Caco-2 (cell line): ENCODE measurements at places on chromosomes 13 and 19. TPM values are rescaled to one million over a fixed set of nuclear protein-coding genes. Genes with fewer than 3 reads are reported as not detected.

GRCh38 chr19:18205200-18205892 is 1.5 kb upstream of the RAB3A start:
- H3K4me1 ChIP-seq = peaks cover 5% of the 10 kb centered on the region; the same call in 1 of the 2 replicates
- H3K27me3 ChIP-seq = no peaks in the 10 kb centered on the region
- H3K4me3 ChIP-seq = peak overlapping the region; percentile 39
- H3K27ac ChIP-seq = peak overlapping the region; percentile 87
- DNase-seq = peak; percentile 46
- no peaks in the 10 kb centered on the region; the same call in 1 of the 2 replicates for H3K36me3 ChIP-seq

- no peak for DNase-seq
- H3K4me3 ChIP-seq = no peak overlapping the region
- H3K4me1 ChIP-seq = no peaks in the 10 kb centered on the region
Measured at GRCh38 chr19:33424181-33424580, 50.7 kb downstream of the CEBPG start.

Gene PRR19
- total RNA-seq = 2.8 and 2.9 TPM in 2 replicates

DNA sequence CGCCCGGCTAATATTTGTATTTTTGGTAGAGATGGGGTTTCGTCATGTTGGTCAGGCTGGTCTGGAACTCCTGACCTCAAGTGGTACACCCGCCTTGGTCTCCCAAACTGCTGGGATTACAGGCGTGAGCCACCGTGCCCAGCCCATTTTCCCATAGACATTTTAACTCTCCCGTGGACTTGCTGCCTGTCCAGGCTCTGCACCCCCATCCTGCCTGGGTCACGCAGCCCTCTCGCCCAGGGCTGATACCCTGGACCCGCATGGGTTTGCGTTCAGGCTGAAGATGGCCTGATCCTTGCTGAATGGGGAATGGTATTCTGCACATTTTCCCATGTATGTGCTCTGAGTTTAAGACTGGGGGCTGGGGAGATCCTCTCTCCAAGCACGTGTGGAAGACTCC is 46.0 kb upstream of the RANBP3 start:
- H3K27me3 ChIP-seq = no peaks in the 10 kb centered on the region
- H3K27ac ChIP-seq = no peak overlapping the region
- H3K4me3 ChIP-seq = no peak overlapping the region
- DNase-seq = no peak

Gene THSD8
- 23.9 and 25.9 TPM in 2 replicates for total RNA-seq

DNA sequence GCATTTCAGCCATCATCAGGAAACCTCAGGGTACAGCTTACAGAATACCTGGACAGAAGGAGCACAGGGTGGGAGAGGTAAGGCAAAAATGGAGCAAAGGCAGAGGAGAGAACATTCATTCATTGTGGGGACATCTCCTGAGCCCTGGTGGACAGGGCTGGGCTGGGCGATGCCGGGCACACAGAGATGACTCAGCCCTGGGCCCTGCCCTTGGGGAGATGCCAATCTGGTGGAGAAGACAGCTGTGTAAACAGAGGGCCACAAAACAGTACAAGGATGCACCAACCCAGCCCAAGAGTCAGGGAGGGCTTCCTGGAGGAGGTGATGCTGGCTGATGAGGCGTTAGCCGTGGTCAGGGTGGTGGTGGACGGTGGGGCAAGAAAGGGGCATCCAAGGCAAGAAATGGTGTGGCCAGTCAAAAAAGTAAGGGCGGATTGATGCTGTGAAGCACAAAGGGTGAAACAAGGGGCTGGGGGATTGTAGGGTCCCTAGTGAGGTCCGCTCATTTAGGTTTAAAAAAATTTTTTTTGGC is 3.6 kb upstream of the HAS1 start:
- no peaks in the 10 kb centered on the region for H3K27me3 ChIP-seq
- no peaks in the 10 kb centered on the region for H3K4me1 ChIP-seq
- H3K27ac ChIP-seq = no peak overlapping the region
- no peaks in the 10 kb centered on the region for H3K36me3 ChIP-seq

DNA sequence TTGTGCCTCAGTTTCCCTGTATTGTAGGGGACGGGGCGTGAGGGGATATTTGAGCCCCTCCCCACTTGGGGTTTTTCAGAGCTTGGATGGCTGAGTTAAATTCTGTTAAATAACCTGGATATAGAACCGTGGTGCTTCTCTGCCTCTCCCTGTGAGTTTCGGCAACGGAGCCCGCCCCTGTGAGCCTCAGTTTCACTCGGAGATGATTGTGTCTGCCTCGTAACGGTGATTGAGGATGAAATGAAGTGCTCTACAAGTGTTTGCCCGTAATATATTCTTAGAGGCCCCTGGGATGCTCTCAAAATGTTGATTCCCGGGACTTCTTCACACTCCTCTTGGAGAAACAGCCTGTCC is 509 bp downstream of the KXD1 start:
- H3K27ac ChIP-seq = peak overlapping the region; percentile 60
- peak overlapping the region; percentile 98 for H3K4me3 ChIP-seq
- no peak for DNase-seq
- H3K36me3 ChIP-seq = no peaks in the 10 kb centered on the region
- H3K27me3 ChIP-seq = no peaks in the 10 kb centered on the region

Gene TSKS
- not detected in 2 replicates for total RNA-seq

- no peaks in the 10 kb centered on the region for H3K36me3 ChIP-seq
- H3K4me3 ChIP-seq = no peak overlapping the region
- no peaks in the 10 kb centered on the region for H3K27me3 ChIP-seq
- peaks cover 21% of the 10 kb centered on the region; the same call in 1 of the 2 replicates for H3K4me1 ChIP-seq
Measured at GRCh38 chr13:30340331-30341250, 33.2 kb upstream of the KATNAL1 start.

- DNase-seq = no peak
- H3K4me3 ChIP-seq = no peak overlapping the region
- no peak overlapping the region for H3K27ac ChIP-seq
- H3K4me1 ChIP-seq = no peaks in the 10 kb centered on the region
- H3K27me3 ChIP-seq = no peaks in the 10 kb centered on the region
- no peaks in the 10 kb centered on the region for H3K36me3 ChIP-seq
Measured at GRCh38 chr13:107716241-107716640, 499.1 kb downstream of the LIG4 start.

Gene LIPE
- 20.0 and 21.7 TPM in 2 replicates for total RNA-seq

DNA sequence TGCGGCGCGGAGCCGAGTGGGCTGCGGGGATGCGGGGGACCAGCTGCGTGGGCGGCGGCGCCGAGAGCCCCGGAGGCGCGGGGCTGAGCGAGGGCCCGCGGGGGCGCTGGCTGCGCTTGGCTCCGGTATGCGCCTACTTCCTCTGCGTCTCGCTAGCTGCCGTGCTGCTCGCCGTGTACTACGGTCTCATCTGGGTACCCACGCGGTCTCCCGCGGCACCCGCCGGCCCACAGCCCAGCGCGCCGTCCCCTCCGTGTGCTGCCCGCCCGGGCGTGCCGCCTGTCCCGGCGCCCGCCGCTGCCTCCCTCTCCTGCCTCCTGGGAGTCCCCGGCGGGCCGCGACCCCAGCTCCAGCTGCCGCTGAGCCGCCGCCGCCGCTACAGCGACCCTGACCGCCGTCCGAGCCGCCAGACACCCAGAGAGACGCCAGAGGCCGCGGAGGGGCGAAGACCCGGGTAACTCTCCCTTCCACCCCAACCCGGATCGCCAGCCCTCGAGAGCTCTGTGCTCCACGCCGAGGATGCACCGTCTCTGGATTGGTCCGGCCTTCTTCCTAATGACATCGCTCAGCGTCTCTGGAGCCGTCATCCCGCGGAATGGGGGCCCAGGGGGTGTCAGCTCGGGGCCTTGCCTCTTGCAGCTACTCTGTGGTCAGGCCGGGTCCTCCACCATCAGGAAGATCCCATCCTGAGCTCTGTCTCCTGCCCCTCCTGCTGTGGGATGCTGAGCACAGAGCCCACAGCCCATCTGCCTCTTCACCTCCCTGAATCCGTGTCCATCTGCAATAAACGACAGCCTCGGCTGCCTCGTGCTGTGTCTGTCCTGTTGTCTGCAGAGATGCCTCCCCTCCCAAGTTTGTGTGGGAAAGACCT is 441 bp downstream of the INAFM1 start:
- peak; percentile 46 for DNase-seq
- peaks cover 2% of the 10 kb centered on the region for H3K36me3 ChIP-seq
- H3K27ac ChIP-seq = peak overlapping the region; percentile 56
- H3K27me3 ChIP-seq = no peaks in the 10 kb centered on the region
- peak overlapping the region; percentile 65 for H3K4me3 ChIP-seq
- H3K4me1 ChIP-seq = peaks cover 9% of the 10 kb centered on the region; the same call in 1 of the 2 replicates

Gene ZIK1
- total RNA-seq = not detected in 2 replicates

GRCh38 chr13:24328145-24328544 is 18.8 kb downstream of the C1QTNF9 start:
- DNase-seq = no peak
- H3K27me3 ChIP-seq = no peaks in the 10 kb centered on the region
- no peak overlapping the region for H3K27ac ChIP-seq
- H3K4me3 ChIP-seq = no peak overlapping the region

Gene PTGIR
- not detected in 2 replicates for total RNA-seq

GRCh38 chr13:59415498-59415897 is 748.2 kb downstream of the DIAPH3 start:
- H3K4me3 ChIP-seq = no peak overlapping the region
- DNase-seq = no peak
- no peaks in the 10 kb centered on the region for H3K27me3 ChIP-seq
- no peak overlapping the region for H3K27ac ChIP-seq

DNA sequence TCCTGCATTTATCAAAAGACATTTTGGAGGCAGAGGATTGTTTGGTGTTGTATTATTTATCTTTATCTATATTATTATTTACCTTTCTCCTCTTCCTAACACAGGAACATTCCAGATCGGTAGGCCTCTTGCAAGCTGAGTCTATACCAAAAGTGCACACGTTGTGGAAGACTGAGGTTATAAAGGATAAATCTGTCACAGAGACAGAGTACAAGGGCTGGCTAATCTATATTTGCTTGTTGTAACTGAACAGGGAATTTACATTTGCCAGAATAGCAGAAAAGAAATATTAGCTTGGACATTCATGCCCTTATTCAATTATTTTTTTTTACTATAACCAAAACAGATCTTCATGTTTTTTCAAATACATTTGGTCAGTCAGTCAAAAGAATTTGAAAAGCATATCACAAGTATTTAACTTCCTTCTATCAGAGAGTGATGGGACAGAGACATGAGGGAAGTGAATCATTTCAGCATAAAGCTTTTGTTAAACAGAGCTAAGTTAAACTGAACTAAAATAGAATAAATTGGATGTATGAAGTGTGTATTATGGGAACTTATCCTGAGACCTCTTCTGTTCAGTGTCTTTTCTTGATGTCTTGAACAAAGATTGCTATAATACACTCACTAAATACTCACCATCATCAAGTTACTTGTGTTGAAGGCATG is 352.5 kb downstream of the DNAJC15 start:
- H3K27ac ChIP-seq = no peak overlapping the region
- H3K4me3 ChIP-seq = no peak overlapping the region
- no peaks in the 10 kb centered on the region for H3K36me3 ChIP-seq
- H3K27me3 ChIP-seq = no peaks in the 10 kb centered on the region

DNA sequence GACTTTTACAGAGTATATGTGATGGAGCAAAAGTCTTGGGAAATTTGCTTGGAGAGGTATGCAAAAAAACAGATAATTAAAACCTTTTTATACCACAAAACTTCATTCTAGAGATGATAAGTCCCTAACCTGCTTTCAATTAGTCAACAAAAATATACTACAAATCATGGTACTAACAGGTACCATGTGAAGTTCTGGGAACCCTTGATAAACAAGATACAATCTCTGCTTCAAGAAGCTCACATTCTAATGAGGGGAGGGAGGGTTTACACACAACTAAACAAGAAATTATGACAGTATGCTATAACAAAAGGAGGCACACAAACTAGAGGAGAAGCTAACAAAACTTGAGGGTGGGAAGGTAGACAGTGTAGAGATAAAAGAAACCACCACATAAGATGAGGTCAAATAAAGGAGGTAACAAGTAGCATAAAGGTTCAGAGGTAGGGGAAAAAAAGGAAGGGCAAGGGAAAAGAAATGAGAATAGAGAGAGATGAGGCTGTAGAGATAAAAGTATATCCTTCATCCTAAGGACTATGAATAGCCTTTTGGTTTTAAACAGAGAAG is 91.4 kb downstream of the MYCBP2 start:
- H3K27me3 ChIP-seq = no peaks in the 10 kb centered on the region
- H3K4me1 ChIP-seq = no peaks in the 10 kb centered on the region
- no peak overlapping the region for H3K27ac ChIP-seq
- H3K4me3 ChIP-seq = no peak overlapping the region
- no peaks in the 10 kb centered on the region for H3K36me3 ChIP-seq

DNA sequence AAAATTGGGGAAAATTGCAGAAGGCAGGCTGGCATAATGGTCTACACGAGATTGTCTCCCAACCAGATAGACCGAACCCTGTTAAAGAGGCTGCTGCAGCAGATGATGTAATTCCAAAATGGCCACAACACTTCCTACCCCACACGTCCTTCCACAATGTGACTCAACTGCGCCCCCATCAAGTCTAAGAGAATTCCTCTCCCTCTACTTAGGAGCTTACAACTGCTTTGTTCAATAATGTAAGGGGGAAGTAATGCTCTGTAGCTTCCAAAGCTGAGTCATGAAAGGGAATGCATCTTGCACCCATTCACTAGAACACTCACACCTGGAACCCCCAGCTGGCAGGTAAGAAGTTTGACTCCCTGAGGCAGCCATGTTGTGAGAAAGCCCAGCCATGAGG is 117.8 kb upstream of the IRS2 start:
- no peaks in the 10 kb centered on the region for H3K4me1 ChIP-seq
- no peak overlapping the region for H3K27ac ChIP-seq
- H3K4me3 ChIP-seq = no peak overlapping the region
- DNase-seq = peak; percentile 22

DNA sequence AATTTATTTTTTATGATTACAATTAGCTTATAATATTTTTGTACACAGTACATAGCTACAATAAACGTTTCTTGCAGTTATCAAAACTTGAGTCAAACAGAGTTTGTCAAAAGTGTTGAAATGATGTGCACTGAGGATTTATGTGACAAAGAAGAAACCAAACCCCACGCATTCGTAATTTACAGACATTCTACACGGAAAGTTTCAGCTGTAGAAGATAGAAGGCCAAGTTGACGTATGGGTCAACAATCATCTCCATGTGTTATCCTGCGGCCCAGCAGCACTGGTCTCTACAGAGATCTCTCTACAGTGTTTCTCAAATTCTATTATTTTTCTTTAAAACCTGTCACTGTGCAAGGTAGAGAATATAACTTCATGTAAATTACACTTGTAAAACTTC is 1507.6 kb downstream of the PCDH9 start:
- H3K27ac ChIP-seq = no peak overlapping the region
- no peak for DNase-seq
- no peaks in the 10 kb centered on the region for H3K4me1 ChIP-seq

Gene KATNAL1
- total RNA-seq = 4.0 and 8.1 TPM in 2 replicates

GRCh38 chr19:10998045-10998533 is 37.3 kb downstream of the SMARCA4 start:
- DNase-seq = no peak
- no peak overlapping the region for H3K27ac ChIP-seq
- no peaks in the 10 kb centered on the region for H3K27me3 ChIP-seq

GRCh38 chr13:111267784-111268183 is 52.7 kb upstream of the TEX29 start:
- no peaks in the 10 kb centered on the region for H3K36me3 ChIP-seq
- no peak overlapping the region for H3K4me3 ChIP-seq
- H3K27ac ChIP-seq = no peak overlapping the region
- no peaks in the 10 kb centered on the region for H3K27me3 ChIP-seq

Gene PSG2
- 0.30 and 0.45 TPM in 2 replicates for total RNA-seq

DNA sequence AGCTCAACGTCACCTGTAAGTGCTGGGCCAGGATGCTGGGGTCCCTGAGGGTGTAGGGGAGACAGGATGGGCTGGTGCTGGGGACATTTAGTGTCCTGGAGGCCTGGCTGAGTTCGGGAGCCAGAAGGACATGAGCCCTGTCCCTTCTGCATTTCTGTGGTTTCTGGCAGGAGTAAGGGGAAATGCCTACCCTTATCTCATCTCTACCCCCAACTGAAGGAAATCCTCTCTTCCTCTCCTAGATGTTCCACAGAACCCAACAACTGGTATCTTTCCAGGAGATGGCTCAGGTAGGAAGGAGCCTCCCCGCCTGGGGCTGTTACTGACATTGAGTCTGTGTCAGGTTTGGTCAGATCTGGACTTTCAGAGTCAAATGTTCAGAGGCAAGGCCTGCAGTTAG is 1.2 kb downstream of the CD33 start:
- no peak for DNase-seq
- no peak overlapping the region for H3K27ac ChIP-seq
- H3K36me3 ChIP-seq = no peaks in the 10 kb centered on the region
